Esophagus mucosa (tissue), 1 donor: ENCODE measurements at places on chromosomes 3 and 15. TPM values are rescaled to one million over a fixed set of nuclear protein-coding genes. Genes with fewer than 3 reads are reported as not detected.

DNA sequence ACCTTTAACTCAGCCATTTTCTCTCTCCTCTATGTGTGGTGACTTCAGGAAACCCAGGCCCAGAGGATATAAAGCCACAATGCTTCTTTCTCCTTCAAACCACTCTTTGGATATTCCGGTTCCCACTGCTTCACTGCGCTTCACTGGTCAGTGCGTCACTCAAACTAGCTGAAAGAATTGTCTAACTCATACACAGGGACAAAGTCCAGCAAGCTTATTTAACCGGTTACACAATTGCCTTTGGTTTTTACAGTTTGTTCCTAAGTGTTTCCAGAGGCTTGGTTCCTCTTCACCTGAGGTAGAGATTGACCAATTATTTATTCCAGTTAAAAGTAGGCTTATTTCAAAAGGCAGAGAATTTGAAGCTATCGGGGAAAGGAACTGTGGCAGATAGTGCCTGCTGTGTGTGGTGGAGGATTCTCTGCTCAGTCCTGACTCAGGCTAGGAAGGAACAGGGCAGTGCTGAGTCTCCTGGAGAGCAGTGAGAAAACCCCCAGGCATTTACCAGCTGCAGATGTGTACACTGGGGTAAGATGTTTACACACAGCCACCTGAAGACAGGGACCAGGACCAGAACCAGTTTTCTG is at the start of gene HGD:
Gene HGD (minus strand): TSS at position 145 of the 587 bp plus-strand sequence. CDS start 128 bp downstream, at position 17.
- ATAC-seq = no peak

The SLC28A2 gene
- total RNA-seq = not detected

- no peak for ATAC-seq
These were observed 3.9 kb upstream of the B3GNT5 start for GRCh38 chr3:183249006-183249718.

GRCh38 chr3:98732286-98733052 is 30.7 kb upstream of the ST3GAL6 start:
- peak; percentile 65 for ATAC-seq

GRCh38 chr3:40437889-40438288 is 19.2 kb upstream of the RPL14 start:
- no peak for ATAC-seq

- no peak for ATAC-seq
These were observed 261.8 kb upstream of the CBLB start for GRCh38 chr3:106130384-106131198.

- peak; percentile 93 for ATAC-seq
These were observed 46.6 kb upstream of the ATP2B2 start for GRCh38 chr3:10551821-10552630.

The TLR9 gene
- total RNA-seq = 0.04 TPM

The COL6A5 gene
- total RNA-seq = 0.16 TPM

- no peak for ATAC-seq
These were observed 27.4 kb downstream of the SCG5 start for GRCh38 chr15:32668942-32669341.

The SOX2 gene
- 16.0 TPM for total RNA-seq

The GABRR3 gene
- total RNA-seq = not detected

DNA sequence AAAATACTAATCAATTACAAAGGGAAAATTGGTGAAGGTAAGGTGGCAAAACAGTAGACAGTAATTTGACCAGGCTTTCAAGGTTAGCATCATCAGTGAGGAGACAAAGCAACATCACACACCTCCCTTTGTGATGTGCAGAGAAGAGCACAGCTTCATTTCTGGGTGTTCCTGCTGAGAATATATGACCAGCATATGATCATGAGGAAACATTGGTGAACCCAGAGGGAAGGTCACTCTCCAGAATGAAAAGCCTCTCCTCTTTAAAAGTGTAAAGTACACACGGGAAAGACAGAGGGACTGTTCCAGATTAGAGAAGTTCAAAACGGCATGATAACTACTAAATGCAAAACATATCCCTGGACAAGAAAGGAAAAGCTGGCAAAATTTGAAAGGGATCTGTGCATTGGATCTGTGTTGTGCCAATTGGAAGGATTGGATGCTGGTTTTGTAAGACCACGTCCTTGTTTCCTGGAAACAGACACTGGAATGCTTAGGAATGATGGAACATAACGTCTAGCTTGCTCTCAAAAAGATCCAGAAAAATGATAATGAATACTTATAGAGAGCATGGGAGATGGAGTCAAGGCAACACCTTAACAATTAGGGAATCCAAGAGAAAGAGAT is 80.6 kb upstream of the MITF start:
- ATAC-seq = no peak

DNA sequence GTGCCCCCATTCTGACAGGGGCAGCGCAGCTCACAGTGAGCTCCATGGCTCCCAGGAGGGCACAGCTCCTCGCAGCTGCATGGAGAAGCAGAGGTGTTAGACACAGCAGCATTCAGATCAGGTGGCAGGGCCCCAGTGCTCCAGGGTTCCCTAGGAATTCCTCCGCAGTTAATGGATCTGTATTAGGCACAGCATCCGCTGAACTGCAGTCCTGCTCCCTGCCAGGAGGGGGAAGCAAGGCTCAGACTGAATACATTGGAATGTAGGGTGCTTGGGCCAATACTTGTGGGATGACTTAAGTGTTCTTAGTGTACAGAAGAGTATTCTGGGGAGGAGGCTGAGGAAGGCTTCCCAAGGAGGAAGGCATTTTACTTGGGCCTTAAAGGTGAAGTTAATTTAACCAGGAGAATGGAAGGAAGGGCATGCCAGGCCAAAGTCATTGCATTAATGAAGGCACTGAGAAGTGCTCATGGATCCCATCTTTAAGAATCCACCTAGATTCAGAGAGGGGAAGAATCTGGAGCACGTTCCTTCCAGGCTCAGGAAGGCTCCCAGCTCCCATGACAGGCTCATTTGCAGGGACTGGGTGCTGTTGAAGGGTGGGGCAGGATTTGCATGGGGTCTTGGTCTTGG is 111.6 kb downstream of the RAB11A start:
- ATAC-seq = peak; percentile 87

GRCh38 chr3:11535243-11535960 is 108.3 kb downstream of the VGLL4 start:
- no peak for ATAC-seq

DNA sequence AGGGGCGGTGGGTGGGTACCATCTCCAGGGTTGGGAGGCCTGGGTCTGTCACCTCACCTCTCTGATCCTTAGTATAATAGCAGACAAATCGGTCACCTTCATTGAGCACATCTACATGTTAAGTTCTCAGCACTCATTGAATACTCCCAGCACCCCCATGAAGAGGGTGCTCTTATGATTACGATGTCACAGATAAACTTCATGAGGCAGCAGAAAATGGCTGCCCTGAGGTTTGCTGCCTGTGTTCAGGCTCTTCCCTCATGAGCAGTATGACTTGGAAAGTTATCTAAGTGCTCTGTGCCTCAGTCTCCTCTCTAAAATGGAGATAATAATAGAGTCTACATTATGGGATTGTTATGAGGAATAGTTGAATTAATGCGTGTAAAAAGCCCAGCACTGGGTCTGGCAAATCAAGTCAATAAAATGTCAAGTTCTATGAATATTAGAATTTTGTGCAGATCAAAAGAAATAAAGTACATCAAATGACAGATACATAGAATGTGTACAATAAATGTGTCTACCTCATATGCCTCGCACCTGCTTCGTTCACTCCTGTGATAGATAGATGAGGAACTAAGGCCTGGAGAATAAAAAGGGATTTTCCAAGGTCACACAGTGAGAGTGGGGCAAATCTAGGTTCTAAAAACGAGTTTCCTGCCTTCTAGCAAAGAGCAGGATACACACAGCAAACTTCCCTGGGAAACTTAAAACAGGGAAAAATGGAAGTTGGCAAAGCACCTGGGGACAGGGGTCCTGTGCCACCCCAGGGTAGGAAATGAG is 142.2 kb upstream of the MRPS22 start:
- no peak for ATAC-seq

The UCN2 gene
- total RNA-seq = 2.2 TPM

GRCh38 chr15:80491163-80491847 is 87.1 kb downstream of the ARNT2 start:
- no peak for ATAC-seq

DNA sequence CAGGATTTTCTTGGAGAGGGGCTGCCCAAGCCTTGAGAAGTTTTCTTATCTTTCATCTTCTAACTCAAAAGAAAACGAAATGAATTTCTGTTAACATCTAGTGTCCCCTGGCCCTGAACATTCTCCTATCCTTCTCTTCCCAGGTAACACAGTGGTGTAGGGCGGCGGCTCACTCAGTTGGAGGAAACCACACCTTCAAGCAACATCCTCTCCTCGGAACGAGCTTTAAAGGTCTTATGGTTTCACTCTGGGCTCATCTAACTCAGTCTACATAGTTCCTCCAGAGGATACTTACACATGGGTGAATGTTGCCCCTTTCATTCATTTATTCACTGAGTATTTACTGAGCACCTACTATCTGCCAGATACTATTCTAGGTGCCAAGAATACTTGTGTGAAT is 31.0 kb upstream of the KLHL6 start:
- ATAC-seq = no peak

The USP19 gene
- 36.2 TPM for total RNA-seq

DNA sequence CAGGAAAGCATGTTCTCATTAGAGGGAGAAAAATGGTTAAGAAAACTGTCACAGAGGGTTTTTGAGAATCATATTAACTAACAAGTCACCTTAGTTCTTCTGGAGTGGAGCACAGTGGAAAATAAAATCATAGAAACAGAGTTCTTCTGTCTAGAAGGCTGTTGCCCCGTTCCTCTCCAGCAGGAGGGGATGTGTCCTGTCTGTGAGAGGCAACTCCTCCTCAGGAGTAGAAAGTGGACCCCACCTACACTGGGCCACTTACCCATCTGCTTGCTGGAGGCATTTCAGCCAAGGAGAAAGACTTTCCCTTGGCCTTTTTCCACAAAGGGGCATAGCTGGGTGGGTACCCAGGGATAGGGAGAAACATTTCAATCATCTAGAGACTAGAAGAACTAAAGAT is 106.6 kb downstream of the SSR3 start:
- ATAC-seq = no peak

- ATAC-seq = peak; percentile 73
These were observed 10.0 kb downstream of the CMTM7 start for GRCh38 chr3:32401556-32402081.

DNA sequence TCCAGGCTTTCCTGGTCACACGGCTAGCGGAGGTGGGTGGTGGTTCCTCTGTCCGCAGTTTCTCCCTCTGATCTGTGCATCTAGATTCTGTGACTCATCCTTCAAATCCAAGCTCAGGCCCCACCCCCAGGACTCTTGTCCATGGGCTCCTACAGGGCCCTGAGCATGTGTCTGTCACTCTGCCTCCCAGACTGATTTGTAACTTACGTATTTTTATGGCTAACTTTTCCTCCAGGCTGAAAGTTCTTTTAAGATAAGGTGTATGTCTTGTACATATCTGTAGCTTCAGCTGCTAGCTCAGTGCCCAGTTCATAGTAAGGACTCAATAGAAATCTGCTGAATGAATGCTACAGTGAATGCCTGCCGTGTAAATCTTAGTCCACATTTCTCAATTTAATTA is 8.0 kb downstream of the ESYT3 start:
- no peak for ATAC-seq

DNA sequence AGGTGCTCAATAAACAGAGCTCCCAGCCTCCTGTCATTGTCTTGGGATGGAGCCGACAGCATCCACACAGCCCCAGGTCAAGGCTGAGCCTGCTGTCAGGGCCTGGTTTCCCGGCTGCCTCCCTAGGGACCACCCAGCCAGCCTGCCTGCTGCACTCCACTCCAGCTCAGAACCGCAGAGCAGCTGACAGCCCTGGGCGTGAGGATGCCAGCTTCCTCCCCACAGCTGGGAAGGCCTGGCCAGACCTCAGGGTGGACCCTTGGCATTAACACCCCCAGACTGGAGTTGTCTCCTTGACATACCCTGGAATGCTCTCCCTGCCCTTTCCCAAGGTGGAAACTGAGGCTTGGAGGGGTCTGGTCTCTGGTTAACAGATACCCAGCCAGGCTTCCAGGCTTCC is 112.0 kb downstream of the WNT7A start:
- no peak for ATAC-seq

DNA sequence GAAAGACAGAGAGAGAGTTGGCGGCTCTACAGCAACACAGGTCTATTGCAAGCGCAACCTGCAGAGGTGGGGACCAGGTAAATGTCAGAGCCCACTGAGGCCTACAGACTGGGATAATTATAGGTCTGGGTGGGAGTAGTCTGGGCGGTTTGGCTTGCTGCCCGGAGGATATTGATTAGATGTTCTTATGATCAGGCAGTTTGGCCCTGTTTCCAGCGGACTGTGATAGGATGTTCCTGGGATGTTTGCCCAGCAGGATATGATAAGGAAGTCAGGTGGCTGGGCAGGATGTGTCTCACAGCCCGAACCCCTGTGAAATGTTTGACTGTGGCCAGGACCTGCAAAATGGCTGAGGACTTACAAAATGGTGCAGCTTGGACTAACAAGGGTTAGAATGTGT is 364.9 kb downstream of the NAALADL2 start:
- peak; percentile 13 for ATAC-seq

DNA sequence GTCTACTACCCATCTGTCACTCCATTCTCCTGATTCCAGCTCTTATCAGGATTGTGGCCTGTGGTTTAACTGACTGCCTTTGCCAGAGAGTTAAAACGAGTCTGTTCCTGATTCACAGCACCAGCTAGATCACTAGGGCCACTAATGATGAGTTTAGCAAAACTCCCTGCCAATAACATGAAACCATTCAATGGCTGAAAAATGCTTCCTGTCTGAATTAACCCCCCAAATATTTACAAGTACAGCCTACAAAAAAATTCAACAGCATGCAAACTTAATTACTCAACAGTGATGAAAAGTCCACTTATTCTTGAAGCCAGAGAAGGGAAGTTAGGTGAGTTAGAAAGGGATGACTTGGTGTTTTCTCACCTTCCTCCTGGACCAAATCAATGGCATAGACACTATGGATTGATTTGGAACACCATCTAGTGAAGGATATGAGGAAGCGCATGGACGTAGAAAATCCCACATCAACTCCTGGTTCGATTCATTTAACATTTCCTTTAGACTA is 141.4 kb downstream of the TGFBR2 start:
- no peak for ATAC-seq

DNA sequence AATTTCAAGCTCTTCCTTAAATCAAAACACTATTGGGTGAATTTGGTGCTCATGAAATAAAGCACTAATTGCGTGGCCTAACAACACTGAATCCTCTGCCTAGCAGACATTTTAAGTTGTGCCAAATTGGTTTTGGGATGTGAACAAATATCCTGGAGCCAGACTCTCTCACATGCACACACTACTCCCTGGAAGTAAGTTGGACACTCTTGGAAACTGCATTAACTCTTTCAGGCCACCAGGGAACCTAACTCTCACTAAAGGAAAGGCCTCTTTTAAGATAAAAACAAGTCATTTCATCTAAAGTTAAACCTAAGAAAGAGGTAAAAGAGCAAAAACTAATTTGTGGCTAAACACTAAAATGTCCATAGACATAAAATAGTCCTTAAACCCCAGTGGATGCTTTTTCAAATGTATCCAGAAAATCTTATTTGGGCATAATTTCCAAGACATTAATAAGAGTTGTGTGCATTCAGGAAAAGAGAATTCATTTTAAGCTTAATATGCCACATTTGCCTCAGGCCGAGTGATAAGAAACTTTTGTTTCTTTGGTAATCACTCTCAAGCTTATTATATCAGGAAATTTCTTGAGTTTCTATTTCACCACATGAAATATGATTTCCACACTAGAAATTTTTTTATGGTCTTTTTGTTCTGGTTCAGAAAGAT is 61.8 kb downstream of the ZBTB20 start:
- ATAC-seq = no peak
